NCI-H187 treated with DMSO at 0.1 percent for 48 hours (cell line): ENCODE measurements at places on chromosomes 1 and 21.
A peak's percentile ranks its signal among the peaks of the same experiment; 100 is the strongest.

GRCh38 chr1:74422421-74423292 lies 89.8 kb downstream of the LRRC53 start:
- peak; percentile 26 for DNase-seq

GRCh38 chr21:42161401-42161955 lies 57.5 kb upstream of the ABCG1 start:
- DNase-seq: no peak

- no peak for DNase-seq
Observed at GRCh38 chr1:50358962-50359361, 64.3 kb downstream of the DMRTA2 start.

GRCh38 chr1:59366346-59366745 lies 69.5 kb downstream of the FGGY start:
- no peak for DNase-seq

GRCh38 chr1:25206201-25206600 lies 26.1 kb downstream of the SYF2 start:
- DNase-seq: no peak
